ENCODE measurements at places on chromosomes 3 and 15.

GRCh38 chr3:43496740-43497375 lies 125.0 kb downstream of the ANO10 start:
- DNase-seq = no peak

DNA sequence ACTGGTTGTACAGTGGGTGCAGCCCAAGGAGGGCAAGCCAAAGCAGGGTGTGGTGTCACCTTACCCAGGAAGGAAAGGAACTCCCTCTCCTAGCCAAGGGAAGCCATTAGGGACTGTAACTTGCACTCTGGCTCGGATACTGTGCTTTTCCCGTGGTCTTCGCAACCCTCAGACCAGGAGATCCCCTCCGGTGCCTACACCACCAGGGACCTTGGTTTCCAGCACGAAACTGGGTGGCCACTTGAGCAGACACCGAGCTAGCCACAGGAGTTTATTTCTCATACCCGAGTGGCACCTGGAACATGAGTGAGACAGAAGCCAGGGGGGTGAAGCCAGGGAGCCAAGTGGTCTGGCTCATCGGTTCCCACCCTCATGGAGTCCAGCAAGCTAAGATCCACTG lies 90.7 kb downstream of the ZBBX start:
- no peak for DNase-seq

DNA sequence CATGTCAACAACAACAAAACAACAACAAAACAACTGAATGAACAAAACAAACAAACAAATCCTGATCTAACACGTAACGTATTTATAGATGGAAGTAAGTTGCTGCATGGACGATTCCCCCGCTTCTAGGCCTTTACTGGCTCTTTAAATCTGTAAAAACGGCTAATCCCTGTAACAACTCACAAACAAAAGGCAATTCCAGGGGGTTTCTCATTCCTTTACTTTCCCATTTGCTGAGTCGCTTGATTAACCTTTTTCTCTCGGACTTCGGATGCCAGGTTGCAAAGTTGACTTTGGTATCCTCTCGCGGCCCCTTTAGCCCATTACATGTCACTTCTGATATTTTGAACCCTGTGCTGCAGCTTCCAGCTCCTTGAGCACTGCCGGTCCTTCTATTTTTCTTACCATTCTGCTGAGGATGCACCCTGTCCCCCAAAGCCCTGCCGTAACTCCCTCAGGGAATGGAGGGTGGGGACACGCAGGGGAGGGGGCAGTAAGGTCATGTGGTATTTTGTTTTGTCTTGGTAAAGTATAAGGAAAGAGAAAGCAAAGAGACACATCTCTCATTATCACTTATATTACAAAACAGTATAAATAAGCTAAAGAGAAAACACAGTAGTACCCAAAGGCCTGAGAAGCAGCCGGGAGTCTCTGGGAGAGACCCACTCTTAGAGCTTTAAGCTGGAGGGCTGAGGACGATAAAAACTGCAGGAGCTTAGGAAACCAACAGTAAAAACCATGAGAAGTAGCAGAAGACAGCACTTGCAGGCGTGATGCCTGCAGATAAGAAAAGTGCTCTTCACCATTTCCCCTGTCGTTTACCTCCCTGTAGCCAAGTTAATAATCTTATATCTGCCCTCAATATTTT lies 457.8 kb upstream of the ZNF717 start:
- no peak for DNase-seq

- no peak for DNase-seq
These were observed 3.9 kb downstream of the DNAH1 start for GRCh38 chr3:52319921-52320595.

DNA sequence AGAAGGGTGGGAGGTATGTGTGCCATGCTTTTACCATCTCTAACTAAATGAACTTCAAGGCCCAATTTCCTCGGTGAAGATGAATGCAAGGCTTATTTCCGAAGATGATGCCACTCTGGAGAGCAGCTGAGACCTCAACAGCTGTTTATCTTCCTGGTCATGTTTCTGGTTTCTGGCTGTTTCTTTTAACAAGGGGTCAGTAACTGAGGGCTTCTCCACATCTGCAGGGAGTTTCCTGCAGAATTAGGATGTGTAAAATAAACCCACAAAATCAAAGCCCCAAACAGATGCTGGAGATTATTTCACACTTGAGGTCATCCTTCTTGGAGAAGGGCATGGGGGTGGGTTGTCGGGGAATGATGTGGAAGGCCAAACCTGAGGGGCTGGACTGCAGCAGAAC lies 220.3 kb downstream of the THSD4 start:
- no peak for DNase-seq

DNA sequence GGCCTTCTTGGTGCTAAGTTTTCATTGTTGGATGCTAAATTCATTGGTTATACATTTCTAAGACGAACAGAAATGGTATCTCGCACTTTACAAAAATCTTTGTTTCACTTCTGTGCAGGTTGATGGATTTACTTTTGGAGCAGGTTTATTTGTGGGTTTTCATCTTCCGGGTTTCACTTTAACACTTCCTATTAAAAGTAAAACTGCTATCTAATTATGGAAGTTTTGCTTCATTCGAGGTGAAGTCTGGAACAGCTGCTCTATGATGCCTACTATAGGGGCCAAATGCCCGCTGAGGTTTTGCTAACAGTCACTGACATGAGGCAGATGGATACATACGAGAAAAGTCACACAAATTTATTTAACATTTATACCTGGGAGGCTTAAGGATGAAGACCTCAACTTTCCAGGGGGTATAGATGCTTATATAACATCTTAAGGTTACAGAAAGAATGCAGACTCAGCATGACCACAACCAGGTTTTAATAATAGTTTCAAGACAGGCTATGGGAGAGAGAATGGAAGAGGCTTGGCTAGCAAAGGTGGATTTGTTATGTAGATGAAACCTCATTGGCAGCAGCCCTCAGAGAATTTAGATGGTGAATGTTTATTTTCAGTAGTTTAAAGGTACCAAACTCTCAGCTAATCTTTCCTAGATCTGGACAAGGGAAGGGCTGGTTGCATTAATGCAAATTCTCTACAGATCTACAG lies 54.2 kb downstream of the OSTN start:
- no peak for DNase-seq

- peak; percentile 45 for DNase-seq
These were observed 94.6 kb downstream of the CYP19A1 start for GRCh38 chr15:51243774-51244173.

GRCh38 chr15:29131840-29132420 lies 137.7 kb downstream of the NSMCE3 start:
- DNase-seq = peak; percentile 27

DNA sequence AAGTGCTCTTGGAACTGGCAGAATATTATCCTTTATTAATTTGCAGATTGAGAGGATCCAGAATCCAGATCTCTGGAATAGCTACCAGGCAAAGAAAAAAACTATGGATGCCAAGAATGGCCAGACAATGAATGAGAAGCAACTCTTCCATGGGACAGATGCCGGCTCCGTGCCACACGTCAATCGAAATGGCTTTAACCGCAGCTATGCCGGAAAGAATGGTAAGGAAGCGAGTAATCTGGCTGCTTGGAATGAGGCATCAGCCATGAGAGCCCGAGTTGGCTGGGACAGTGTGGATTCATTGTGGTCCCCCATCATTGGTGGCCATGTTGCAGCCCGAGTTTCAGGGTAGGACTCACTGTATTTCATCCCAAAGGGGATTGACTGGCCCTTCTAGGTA lies 47.1 kb downstream of the PARP14 start:
- DNase-seq = no peak

DNA sequence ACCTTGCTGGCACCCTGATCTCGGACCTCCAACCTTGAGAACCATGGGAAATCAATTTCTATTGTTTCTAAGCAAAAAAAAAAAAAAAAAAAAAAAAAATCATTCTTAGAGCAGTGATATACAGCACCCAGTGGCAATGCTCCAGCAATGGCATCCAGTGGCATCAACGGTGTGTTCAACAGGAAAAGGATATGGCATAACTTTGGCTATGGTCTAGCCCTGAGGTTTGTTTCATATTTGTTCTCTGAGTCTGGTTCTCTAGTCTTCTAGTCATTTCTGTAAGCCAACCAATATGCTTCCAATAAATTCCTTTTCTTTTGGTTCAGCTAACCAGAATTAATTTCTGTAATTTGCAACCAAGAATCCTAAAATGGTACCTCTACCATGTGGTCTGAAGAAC lies 19.2 kb downstream of the DENND4A start:
- DNase-seq = no peak

- no peak for DNase-seq
These were observed 9.5 kb upstream of the CCDC80 start for GRCh38 chr3:112650482-112650881.

- DNase-seq = no peak
These were observed 247.5 kb upstream of the TGFBR2 start for GRCh38 chr3:30358871-30359270.

DNA sequence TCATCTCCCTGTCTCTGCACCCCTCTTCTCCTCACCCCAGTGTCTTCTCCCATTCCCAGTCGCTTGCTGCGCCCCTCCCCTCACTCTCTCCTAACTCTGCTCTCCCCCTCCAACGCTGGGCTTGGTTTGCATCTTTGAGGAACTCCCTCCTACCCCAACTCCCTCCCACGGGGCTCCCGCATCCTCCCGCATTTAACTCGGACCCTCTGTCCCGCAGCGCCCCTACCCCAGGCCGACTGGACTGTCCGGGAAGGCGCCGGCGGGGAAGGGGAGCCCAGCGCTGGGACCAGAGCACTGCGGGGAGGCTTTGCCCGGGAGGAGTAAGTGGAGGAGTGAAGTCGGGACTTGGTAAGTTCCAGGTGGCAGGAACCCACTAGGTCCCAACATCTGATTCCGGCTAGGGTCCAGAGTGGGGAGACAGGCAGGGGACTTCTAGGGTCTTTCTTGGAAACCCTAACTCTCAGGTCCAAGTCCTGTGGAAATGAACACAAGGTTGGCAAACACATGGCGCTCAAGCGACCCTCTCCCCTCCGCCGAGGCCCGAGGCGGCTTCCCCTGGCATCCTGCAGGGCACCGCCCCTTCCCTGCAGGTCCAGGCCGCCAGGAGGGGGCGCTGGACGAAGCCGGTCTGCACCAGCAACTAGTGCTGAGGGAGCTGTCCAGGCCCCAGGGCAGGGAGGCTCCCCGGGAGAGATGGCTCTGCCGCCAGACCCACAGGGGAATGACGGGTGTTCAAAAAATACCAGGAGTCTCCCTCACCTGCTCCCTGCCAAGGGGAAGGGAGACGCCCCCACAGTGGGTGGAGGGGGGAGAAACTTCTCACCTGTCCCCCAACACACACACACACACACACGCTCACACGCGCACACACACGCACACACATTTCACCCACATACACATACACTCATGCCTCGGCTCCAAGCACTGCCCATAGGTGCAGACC lies 53.2 kb downstream of the LHFPL4 start:
- peak; percentile 73 for DNase-seq

- DNase-seq = no peak
These were observed 88.0 kb downstream of the TBC1D2B start for GRCh38 chr15:77989296-77990143.

GRCh38 chr15:47742742-47743141 lies 25.4 kb downstream of the SEMA6D start:
- DNase-seq = no peak

GRCh38 chr3:98529856-98530459 lies 1.8 kb upstream of the GPR15 start:
- no peak for DNase-seq

GRCh38 chr3:64859625-64860535 lies 172.1 kb upstream of the ADAMTS9 start:
- DNase-seq = no peak

DNA sequence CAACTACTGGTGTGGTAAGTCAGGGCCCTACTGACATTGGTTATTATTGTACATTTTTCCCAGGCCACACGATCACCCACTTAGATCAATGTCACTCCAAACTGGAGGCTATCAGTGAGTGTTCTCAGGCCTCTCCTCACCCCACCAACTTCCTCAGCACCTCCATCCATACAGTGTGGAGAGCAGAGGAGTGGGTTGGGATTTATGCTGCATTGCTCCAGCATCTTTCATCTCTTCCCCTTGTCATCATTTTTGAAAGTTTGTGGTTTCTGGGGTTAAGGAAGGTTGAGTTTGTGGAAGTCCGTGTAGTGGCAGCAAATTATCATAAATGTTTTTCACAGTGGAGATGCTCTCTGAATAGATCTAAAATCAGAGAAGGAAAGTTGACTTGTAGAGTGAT lies 60.2 kb downstream of the TLNRD1 start:
- DNase-seq = no peak

- DNase-seq = peak; percentile 88
These were observed at the start of gene LYSMD2 for GRCh38 chr15:51737522-51738305. Gene LYSMD2, minus strand, starts transcription at chr15:51737655. Its CDS starts 33 bp downstream, at chr15:51737622.

DNA sequence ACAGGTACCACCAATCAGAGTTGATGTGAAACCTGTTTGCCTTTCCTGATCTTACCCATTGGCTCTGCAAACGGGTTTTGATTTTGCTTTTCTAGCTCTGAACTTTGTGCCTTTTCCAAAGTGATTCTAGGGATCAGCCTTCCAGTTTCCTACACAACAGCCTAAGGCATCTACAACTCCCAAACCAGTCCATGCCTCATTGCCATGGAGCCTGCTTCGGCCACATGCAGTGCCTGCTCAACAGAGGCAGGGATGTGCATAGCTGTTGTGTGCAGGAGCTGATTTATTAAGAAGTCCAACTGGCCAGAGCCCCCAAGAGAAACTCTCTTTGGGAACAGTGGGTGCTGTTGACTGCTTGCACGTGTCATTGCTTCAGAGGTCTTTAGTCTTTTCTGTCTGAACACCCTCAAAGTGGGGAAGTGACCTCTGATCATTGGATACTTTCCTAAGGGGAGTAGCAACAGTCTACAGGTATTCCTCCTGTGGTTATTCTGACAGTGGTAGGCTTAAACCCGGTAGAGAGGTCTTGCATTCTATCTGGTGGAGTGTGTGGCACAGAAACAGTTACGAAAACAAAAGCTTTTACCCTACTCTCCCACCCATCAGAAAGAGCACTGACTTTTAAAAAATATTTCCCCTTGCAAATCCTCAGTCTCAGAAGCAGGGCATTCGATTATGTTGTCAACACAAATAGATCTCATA lies 36.6 kb upstream of the THSD4 start:
- no peak for DNase-seq

GRCh38 chr3:17322106-17322793 lies 420.2 kb downstream of the TBC1D5 start:
- DNase-seq = no peak

DNA sequence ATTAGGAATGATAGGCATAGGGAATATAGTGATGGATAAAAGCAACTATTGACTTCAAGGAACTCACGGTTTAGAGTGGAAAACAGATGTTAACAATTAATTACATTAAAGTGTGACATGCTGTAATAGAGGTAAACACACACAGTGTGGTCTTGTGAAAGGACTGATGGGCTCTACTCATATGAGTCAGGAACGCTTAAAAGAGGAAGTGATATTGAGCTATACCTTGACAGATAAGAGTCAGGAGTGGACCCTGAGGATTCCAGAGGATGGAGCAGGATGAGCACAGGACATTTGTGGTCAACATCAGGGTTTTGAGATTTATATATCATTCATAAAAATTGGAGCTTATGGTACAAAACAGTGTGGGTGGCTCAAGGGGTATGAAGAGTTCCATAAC lies 11.0 kb downstream of the EXOG start:
- DNase-seq = peak; percentile 28

- no peak for DNase-seq
These were observed 101.3 kb downstream of the UBE2E2 start for GRCh38 chr3:23304424-23304823.

GRCh38 chr3:139718415-139718814 lies 40.6 kb upstream of the NMNAT3 start:
- DNase-seq = no peak

Data from NB4 (cell line).